Activated T-cell treated with anti-CD3 and anti-CD28 coated beads for 24 hours (primary cell): ENCODE measurements at places on chromosomes 1 and 21.

GRCh38 chr1:118461154-118461553 is 276.1 kb upstream of the SPAG17 start:
- DNase-seq, result no peak

GRCh38 chr1:47951545-47952235 is 45.5 kb downstream of the TRABD2B start:
- no peak for DNase-seq

- no peak for DNase-seq
These were observed 4.4 kb upstream of the RUNX1 start for GRCh38 chr21:35053356-35054096.

GRCh38 chr1:244439391-244440032 is 12.2 kb downstream of the ADSS2 start:
- DNase-seq, result no peak
